T-helper 2 cell (primary cell): ENCODE measurements at places on chromosomes 4 and X.

- DNase-seq = no peak
These were observed 77.8 kb downstream of the KLHL13 start for GRCh38 chrX:118038614-118039365.

GRCh38 chr4:140343303-140343702 lies 30.1 kb upstream of the SCOC start:
- no peak for DNase-seq

DNA sequence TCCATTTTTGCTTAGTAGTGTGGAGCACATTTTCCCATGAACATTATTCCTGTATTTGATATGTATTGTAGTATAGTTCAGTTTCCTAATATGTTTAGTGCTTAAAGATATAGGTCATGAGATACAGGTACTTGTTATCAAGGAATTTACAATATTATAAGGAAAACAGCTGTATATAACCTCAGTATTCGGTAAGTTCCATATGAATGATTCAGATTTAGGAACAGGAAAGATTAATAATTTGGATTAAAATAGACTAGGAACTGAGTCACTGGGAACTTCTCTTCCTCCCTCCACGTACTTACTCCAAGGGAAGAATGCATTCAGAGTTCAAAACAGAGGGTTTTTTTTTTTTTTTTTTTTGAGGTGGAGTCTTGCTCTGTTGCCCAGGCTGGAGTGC lies 20.0 kb downstream of the DIAPH2 start:
- DNase-seq = no peak

GRCh38 chr4:160947653-160948052 lies 1216.1 kb downstream of the FSTL5 start:
- no peak for DNase-seq

DNA sequence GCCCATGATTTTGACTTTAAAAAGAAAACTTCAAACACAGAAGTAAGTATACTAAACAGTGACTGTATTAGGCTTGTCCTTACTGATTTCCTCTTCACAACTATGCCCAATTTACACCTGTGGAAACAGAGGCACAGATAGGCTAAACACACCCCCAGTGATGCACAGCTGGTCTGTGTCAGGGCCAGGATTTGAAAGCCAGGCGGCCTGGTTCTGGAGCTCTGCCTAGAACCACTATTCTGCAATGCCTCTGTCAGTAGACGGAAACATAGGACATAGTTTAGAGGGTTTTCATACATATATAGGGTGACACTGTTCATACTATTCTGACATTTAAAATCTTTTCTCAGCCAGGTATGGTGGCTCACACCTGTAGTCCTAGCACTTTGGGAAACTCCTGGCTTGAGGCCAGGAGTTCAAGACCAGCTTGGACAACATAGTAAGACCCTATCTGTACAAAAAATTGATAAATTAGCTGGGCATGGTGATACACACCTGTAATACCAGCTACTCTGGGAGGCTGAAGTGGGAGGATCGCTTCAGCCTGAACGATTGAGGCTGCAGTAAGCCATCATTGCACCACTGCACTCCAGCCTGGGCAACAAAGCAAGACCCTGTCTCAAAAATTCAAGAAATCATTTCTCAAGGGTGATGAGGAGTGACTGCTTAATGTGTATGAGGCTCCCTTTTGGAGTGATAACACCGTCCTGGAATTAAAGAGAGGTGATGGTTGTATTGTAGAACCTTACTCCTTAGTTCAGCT lies 23.0 kb upstream of the CBR4 start:
- DNase-seq = no peak

DNA sequence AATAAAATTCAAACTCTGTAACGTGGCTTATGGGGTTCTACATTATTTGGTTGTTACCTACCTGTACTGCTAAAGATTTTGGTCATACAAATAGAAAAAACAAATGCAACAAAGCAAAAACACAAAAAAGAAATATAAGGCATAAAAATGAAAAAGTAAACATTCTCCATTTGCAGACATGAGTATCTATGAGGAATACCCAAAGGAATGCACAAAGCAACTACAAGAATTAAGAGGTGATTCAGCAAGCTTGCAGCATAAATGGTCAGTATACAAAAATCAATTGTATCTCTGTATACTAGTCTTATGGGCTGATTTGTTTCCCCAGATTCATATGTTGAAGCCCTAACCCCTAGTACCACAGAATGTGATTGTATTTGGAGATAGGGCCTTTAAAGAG lies 3.6 kb upstream of the PDE5A start:
- no peak for DNase-seq

DNA sequence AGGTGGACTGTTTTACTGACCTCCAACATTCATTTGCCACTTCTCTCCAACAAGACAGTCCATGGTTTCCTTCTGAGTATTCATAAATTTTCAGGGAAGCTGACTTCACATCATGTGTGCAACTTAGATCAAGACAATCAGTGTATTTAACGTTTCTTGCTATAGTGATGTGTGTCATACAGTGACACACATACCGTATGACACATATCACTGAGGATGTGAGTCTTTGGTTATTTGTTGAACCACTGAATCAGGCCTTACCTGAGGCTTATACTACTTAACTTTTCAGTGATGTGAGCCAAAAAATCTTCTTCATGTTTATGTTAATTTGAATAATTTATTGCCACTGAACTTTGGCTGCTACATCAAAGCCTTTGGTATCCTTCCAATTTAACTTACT lies 166.8 kb downstream of the BMPR1B start:
- no peak for DNase-seq

- DNase-seq = no peak
These were observed 328.7 kb upstream of the ZFP42 start for GRCh38 chr4:187666697-187667494.

DNA sequence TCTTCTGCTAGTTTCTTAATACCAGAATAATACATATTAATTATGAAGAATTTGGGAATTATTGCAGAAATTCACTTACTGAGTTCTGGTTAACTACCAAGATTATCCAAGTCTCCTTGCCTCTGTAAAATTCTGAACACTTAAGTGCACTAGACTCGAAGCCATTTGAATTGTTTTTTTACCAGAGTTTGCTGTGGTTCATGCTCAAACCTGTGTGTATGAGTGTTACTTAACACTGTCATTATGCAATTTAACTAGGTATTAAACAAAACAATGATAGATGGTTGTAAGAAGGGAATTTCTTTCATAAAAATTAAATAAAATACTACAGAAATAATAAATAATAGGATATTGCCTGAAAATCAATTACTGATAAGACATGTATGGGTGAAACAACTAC lies 145.6 kb upstream of the FAT4 start:
- DNase-seq = no peak

GRCh38 chrX:53330331-53330730 lies 48.9 kb upstream of the IQSEC2 start:
- no peak for DNase-seq

DNA sequence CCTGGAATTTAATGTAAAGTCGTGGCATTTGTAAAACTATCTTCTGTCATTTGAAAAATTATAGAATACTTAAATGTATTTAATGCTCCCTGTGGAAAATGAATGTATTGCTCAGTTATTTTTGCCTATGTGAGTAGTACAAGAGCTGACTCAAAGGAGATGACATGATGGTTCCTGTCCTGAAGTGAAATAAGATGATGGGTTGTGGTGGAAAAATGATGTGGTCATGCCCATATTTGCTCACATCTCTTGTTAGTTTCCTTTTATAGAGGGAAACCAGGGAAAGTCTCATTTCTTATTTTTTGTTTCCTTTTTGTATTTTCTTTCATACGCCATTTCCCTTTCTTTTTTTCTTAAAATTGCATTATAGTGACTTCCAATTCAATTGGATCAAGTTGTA lies 23.7 kb downstream of the PLS3 start:
- no peak for DNase-seq

- DNase-seq = no peak
These were observed 235.0 kb downstream of the MAML3 start for GRCh38 chr4:139919004-139919403.

DNA sequence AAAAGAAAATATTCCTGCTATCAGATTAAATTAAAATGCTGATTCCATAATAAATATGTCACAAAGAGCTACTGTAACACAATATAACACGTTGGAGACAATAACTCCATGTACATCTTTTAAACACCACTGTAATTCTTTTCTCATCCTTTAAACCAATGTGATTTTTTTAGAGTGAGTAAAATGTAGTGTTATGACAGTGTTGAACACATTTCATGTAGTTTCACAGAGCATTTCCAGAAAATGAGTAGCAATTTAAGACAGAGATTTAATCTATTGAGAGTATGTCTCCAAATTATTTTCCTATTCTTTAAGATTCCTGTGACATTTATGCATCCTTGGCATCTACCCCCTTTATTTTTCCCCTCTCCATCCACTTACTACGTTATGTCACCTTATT lies 17.1 kb upstream of the PRRG1 start:
- DNase-seq = no peak

GRCh38 chrX:140190441-140191108 lies 225.3 kb upstream of the CXorf66 start:
- DNase-seq = no peak

GRCh38 chr4:155607481-155607880 lies 59.2 kb upstream of the GUCY1A1 start:
- no peak for DNase-seq

GRCh38 chr4:55312489-55313101 lies 33.4 kb upstream of the SRD5A3 start:
- no peak for DNase-seq

DNA sequence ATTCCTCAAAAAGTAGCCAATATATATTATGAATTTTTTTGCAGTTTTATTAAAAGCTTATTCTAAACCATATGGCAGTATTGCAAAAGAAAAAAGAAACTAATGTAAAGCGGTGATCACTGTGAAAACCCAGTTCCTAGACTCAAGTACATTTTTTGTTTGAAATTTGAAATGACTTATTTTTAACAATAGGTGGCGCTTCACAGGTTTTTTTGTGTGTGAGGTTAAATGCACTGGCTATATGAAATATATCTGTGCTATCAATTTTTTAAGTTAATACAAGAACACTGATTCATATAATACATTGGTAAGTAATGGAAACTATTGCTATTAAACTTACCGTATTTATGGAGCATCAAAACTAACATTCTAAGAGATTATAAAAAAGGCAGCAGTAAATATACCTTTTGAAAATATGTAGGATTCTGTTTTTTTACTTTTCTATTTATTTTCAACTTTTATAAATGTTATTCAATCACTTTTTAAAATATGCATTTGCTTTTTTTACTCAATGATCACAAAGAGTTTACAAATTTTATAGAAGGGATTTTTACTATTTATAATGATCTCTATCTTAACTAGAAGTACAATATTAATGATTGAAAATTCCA lies 5.6 kb upstream of the SPRY1 start:
- peak; percentile 15 for DNase-seq

DNA sequence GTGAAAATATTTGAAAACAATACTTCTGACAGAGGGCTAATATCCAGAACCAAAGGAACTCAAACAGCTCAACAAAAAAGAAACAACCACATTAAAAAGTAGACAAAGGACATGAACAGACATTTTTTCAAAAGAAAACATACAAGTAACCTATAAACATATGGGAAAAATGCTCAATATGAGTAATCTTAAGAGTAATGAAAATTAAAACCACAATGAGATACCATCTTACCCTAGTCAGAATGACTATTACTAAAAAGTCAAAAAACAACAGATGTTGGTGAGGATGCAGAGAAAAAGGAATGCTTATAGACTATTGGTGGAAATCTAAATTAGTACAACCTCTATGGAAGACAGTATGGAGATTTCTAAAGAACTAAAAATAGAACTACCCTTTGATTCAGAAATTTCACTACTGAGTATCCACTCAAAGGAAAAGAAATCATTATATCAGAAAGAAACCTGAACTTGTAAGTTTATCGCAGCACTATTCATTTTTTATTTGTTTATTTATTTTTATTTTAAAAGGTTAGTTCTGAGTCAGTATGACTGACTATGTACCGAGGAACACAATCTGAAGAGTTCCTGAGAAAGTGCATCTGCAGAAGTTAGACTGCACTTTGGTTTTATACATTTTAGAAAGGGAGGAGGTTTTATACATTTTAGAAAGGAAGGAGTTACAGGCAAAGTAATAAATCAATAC lies 231.3 kb downstream of the INPP4B start:
- no peak for DNase-seq

GRCh38 chr4:6121941-6122340 lies 78.4 kb downstream of the JAKMIP1 start:
- DNase-seq = no peak

DNA sequence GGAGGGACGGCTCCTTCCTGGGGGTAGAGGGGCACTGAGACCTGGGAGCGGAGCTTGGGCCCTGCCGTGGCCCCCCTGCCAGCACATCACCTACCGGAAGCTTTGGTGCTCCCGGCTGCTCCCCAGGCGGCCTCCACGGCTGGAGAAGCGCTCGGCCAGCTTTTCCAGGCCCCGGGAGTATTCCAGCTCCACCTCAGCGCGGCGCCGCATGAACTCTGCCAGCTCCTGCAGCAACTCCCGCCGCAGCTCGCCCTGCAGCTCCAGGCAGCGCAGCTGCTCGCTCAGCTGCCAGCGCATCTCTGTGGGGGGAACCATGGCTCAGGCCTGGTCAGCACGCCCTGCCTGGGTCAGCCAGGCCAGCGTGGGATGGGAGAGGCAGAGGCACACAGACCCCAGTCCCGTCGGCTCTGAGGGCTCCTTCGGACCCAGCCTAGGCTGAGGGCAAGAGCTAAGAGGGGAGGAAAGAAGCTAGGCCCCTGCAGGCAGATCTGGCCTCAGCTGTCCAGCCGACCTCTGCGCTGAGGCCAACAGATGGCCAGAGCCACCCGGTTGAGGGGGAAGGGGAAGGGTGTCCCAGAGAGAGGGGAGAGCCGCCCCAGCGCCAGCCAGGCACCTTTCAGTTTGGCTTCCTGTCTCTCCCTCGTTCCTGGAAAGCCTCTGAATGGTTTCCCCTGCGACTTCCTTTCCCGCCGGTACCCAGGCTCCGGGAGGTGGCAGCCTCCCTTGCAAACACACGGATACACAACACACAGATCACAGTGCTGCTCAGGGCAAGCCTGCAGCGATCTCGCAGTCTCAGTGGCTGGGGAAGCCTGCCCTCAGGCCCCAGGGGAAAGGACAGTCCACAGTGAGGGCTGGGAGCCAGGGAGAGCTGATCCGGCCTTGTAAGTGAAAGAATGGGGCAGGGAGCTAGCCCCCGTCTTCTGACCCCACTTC lies 4.3 kb downstream of the ARHGAP4 start:
- DNase-seq = no peak

DNA sequence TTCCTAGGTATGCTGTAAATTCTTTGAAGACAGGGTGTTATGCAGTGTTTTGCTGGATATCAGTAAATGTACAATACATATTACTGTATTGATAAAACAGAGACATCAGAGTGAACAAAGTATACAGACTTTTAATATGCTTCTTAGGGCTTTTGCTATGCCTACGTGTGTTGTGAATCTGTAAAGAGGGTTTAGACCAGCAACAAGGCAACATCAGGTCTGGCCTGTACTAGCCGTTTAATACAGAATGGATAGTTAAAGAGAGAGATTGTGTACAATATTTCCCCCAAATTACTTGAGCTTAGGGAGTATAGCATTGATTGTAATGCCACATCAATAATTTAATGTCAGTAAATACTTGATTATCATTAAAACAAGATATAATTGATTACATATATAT lies 75.2 kb downstream of the PAQR3 start:
- DNase-seq = no peak

GRCh38 chr4:98746530-98746929 lies 88.1 kb upstream of the TSPAN5 start:
- no peak for DNase-seq
